GM12878 (cell line): ENCODE measurements at places on chromosomes 12 and 14. TPM values are rescaled to one million over a fixed set of nuclear protein-coding genes. Genes with fewer than 3 reads are reported as not detected.

- DNase-seq = no peak
- H3K4me1 ChIP-seq = no peaks in the 10 kb centered on the region
- H3K27ac ChIP-seq = no peak overlapping the region
- no peaks in the 10 kb centered on the region for H3K27me3 ChIP-seq
- peaks cover 29% of the 10 kb centered on the region for H3K36me3 ChIP-seq
Observed at GRCh38 chr12:124953689-124954405, 35.1 kb downstream of the DHX37 start.

DNA sequence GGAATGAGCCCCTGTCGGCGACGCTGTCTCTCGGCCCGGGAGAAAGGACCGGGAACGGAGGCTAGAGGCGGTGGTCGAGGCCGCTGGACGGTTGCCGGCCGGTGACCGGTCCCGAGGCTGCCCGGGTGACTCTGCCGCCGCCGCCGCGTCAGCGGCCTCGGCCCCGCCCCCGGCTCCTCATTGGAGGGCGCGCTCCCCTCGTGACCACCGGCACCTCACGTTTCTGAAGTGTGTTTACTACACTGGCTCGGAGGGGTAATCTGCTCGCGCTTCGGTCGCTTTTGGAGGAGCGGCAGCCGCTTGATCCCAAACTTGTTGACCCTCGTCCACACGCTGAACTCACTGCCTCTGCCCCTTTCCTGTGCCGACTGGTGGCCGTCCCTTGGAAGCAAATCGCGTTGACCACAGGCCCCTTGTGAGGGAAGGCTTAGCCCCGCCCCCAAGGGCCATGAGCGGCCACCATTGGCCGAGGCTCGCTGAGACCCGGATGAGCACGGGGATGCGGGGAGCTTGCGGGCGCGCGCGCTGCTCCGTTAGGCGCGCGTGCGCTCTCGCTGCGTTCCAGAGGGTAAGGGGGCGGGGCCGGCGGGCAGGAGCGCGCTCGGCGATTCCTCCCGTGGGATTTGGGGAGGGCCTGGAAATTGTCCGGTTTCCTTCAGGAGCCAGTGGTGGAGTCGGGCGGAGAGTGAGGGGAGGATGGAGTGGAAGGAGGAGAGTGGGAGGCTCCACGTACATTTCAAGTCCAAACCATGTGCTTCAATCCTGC lies at the start of gene CRY1:
CRY1 (minus strand) TSS at position 133 of the 766 bp plus-strand sequence. CDS start 588 bp downstream, outside the sequence.
- no peaks in the 10 kb centered on the region for H3K27me3 ChIP-seq
- H3K4me3 ChIP-seq = peak within 1 kb of the TSS; percentile 74
- H3K4me1 ChIP-seq = no peaks in the 10 kb centered on the region

ZFHX2 gene
- polyA plus RNA-seq = 0.93 and 1.2 TPM in 2 replicates

KRT77 gene
- not detected in 2 replicates for polyA plus RNA-seq

DNA sequence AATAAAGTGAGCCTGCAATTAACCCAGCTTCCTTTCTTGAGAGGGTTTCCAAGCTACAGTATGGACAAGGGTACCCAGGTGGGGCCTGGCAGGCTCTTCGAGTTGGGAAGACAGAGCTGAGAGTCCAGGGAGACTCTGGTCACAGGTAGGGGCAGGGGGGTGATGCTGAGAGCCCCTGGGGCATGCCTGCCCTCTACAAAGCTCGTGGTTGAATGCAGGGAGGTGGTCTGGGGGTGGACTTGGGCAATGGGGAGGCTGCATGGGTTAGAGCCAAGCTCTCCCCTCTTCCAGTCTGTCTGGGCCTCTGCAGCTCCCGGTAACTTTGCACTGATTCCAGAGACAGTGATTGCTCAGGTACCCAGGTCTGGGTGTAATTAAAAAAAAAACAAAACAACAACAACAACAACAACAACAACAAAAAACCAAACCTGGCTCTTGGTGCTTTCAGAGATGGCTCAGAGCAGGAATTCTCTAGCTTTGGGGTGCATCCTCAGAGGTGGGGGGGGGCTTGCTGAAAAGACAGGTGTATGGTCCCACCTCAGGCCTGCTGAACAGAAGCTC lies 30.8 kb upstream of the PPP2R5C start:
- DNase-seq = no peak
- peak overlapping the region; percentile 33; the same call in 1 of the 2 replicates for H3K27ac ChIP-seq
- no peak overlapping the region for H3K4me3 ChIP-seq
- no peaks in the 10 kb centered on the region for H3K27me3 ChIP-seq
- no peaks in the 10 kb centered on the region for H3K36me3 ChIP-seq

NANOG gene
- not detected in 2 replicates for polyA plus RNA-seq

GRCh38 chr14:100503251-100503650 lies 84.0 kb downstream of the BEGAIN start:
- no peak overlapping the region for H3K27ac ChIP-seq
- DNase-seq = no peak
- H3K36me3 ChIP-seq = no peaks in the 10 kb centered on the region

DNA sequence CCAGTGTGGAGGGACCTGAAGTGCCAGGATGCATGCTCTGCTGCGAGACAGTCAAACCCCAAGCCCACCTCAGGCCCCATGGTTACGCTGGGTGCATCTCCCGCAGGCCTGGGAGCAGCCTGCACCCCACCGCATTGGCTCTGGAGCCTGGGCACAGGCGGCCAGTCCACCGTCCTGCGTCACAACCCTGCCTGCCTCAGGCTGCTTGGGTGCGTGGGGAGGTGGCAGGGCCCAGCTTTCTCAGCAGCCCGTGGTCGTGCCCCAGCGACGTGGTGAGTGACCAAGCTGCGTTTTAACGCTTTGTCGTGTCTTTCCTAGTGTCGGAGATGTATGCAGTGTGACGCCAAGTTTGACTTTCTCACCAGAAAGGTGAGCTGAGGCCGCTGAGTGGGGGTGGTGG lies 10.9 kb downstream of the ZFYVE21 start:
- no peak for DNase-seq
- no peaks in the 10 kb centered on the region for H3K27me3 ChIP-seq
- H3K36me3 ChIP-seq = no peaks in the 10 kb centered on the region; the same call in 1 of the 2 replicates
- H3K27ac ChIP-seq = no peak overlapping the region
- H3K4me3 ChIP-seq = no peak overlapping the region

GRCh38 chr12:65784289-65785015 lies 39.8 kb upstream of the HMGA2 start:
- no peak overlapping the region for H3K27ac ChIP-seq
- DNase-seq = no peak
- no peaks in the 10 kb centered on the region for H3K4me1 ChIP-seq
- H3K27me3 ChIP-seq = no peaks in the 10 kb centered on the region
- H3K4me3 ChIP-seq = no peak overlapping the region

DNA sequence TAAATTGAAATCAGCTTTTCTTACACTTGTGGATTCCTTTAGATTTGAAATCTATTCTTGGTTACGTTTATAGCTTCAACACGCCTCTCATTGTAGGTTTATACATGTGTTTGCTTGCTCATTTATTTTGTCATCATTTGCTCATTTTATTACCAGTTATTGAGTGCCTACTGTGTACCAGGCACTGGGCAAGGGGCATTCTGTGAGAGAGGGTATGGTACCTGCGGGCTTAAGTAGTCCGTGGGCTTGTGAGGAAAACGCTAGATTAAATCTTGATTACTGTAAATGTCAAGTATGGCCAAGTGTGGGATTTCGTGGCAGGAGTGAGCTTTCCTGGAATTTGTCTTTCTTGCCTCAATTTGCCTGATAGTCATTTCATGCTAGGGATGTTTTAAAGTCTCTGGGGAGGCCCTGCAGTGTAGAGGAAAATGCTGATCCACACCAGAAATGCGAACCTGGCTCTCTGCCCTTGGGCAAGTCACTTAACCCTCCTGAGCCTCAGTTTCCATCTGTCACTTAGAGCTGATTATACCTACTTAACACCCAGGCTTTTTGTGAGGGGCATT lies 92.7 kb downstream of the CACNA1C start:
- H3K36me3 ChIP-seq = no peaks in the 10 kb centered on the region
- no peak overlapping the region for H3K27ac ChIP-seq
- DNase-seq = no peak
- no peak overlapping the region for H3K4me3 ChIP-seq
- peaks cover 2% of the 10 kb centered on the region; the same call in 1 of the 2 replicates for H3K27me3 ChIP-seq
- H3K4me1 ChIP-seq = no peaks in the 10 kb centered on the region

- DNase-seq = no peak
- H3K27ac ChIP-seq = no peak overlapping the region
- H3K4me1 ChIP-seq = peaks cover 20% of the 10 kb centered on the region
- H3K36me3 ChIP-seq = no peaks in the 10 kb centered on the region; the same call in 1 of the 2 replicates
Observed at GRCh38 chr12:124501112-124501561, 66.3 kb downstream of the NCOR2 start.

SLC4A8 gene
- polyA plus RNA-seq = 3.4 TPM in 2 replicates

DNA sequence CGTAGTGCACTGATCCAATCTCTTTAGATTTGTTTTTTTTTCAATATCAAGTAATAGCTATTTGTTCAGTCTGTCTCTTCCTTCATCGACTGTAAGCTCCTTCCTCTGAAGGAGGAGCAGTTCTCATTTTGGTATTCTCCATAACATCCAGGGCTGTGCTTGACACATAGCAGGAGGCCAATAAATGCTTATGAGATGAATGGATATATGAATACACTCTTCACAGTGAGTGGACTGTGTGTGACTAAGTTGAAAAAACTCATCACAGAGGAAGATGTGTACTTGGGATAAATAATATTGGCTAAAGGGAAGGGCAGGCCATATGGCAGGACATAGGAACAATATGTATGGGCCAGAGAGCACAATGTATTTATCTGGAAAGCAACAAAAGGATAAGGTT lies 205.3 kb upstream of the PRICKLE1 start:
- DNase-seq = no peak
- no peaks in the 10 kb centered on the region for H3K36me3 ChIP-seq
- no peaks in the 10 kb centered on the region for H3K4me1 ChIP-seq
- H3K4me3 ChIP-seq = no peak overlapping the region
- H3K27me3 ChIP-seq = no peaks in the 10 kb centered on the region

- no peaks in the 10 kb centered on the region for H3K4me1 ChIP-seq
- H3K36me3 ChIP-seq = no peaks in the 10 kb centered on the region
- H3K27me3 ChIP-seq = no peaks in the 10 kb centered on the region
- H3K27ac ChIP-seq = no peak overlapping the region
Observed at GRCh38 chr12:70692681-70693288, 55.6 kb upstream of the PTPRB start.

- H3K27me3 ChIP-seq = no peaks in the 10 kb centered on the region
- no peak overlapping the region for H3K4me3 ChIP-seq
- no peak overlapping the region for H3K27ac ChIP-seq
- H3K4me1 ChIP-seq = no peaks in the 10 kb centered on the region
Observed at GRCh38 chr12:70826156-70826555, 94.4 kb downstream of the PTPRR start.

MED13L gene
- polyA plus RNA-seq = 4.1 and 5.0 TPM in 2 replicates

FOXG1 gene
- polyA plus RNA-seq = 0.04 and 0.05 TPM in 2 replicates

SRGAP1 gene
- 0.58 and 1.2 TPM in 2 replicates for polyA plus RNA-seq

P2RX2 gene
- not detected in 2 replicates for polyA plus RNA-seq

C12orf76 gene
- polyA plus RNA-seq = 10.6 and 13.7 TPM in 2 replicates

GRCh38 chr14:105899657-105900397 lies 373.4 kb downstream of the TMEM121 start:
- H3K27me3 ChIP-seq = no peaks in the 10 kb centered on the region
- DNase-seq = no peak
- H3K27ac ChIP-seq = no peak overlapping the region
- H3K4me3 ChIP-seq = no peak overlapping the region
- no peaks in the 10 kb centered on the region for H3K4me1 ChIP-seq

- no peak for DNase-seq
- no peak overlapping the region for H3K4me3 ChIP-seq
- H3K27ac ChIP-seq = no peak overlapping the region
Observed at GRCh38 chr14:54133896-54134295, 177.3 kb upstream of the BMP4 start.

KRT72 gene
- not detected in 2 replicates for polyA plus RNA-seq

NR2C1 gene
- 29.1 and 33.8 TPM in 2 replicates for polyA plus RNA-seq

MSI1 gene
- 0.04 TPM in 1 of 2 replicates, not detected in the other for polyA plus RNA-seq

KLHL33 gene
- 0.07 TPM in 1 of 2 replicates, not detected in the other for polyA plus RNA-seq

KRT5 gene
- not detected in 2 replicates for polyA plus RNA-seq
